ENCODE measurements at places on chromosomes 3 and 15. TPM values are rescaled to one million over a fixed set of nuclear protein-coding genes. Genes with fewer than 3 reads are reported as not detected.

DNA sequence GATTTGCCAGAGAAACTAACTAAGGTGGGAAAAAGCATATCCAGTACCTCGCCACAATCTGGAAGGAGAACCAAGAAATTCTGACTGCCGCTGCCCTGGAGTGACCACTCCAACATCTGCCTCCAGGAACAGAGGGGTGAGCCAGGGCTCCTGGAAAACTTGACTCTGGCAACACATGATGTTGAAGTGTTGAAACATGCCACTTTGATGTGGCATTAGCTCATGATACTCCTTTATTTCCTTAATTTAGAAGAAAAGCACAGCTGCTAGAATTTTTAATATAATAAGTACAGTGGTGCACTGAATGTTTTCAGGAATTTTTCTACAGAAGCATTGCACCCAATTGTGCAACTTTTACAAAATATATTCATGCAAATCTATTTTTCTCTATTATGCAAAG lies 109.9 kb upstream of the BCL6 start:
- no peak overlapping the region for H3K4me3 ChIP-seq
- peaks cover 17% of the 10 kb centered on the region for H3K36me3 ChIP-seq
- no peak for DNase-seq
- no peaks in the 10 kb centered on the region for H3K27me3 ChIP-seq
- peaks cover 9% of the 10 kb centered on the region for H3K4me1 ChIP-seq
- H3K27ac ChIP-seq, result no peak overlapping the region

DNA sequence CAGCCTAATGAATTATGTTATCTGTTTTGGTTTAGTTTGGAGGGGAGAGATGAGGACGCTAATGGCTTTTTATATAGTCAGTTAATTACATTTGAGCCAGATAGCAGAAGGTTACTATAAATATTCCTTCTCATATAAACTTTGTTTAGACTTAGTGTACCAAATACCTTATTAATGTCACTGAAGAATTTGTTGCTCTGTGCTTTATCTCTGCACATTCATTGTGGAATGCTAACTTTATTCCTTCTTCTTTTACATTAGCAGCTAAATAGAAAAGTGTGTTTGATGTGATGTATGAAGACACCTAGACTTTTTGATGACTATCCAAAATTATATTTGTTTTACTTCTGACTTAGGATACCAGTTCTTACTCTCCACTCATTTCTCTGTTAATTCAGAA lies 105.2 kb downstream of the EPHA3 start:
- no peaks in the 10 kb centered on the region for H3K27me3 ChIP-seq
- no peak for DNase-seq
- H3K27ac ChIP-seq, result no peak overlapping the region
- no peaks in the 10 kb centered on the region for H3K4me1 ChIP-seq

GRCh38 chr15:40506964-40507571 lies 36.3 kb downstream of the CHST14 start:
- peaks cover 45% of the 10 kb centered on the region for H3K27me3 ChIP-seq
- DNase-seq, result peak; percentile 91
- peaks cover 16% of the 10 kb centered on the region for H3K4me1 ChIP-seq
- H3K27ac ChIP-seq, result no peak overlapping the region
- no peaks in the 10 kb centered on the region for H3K36me3 ChIP-seq

DNA sequence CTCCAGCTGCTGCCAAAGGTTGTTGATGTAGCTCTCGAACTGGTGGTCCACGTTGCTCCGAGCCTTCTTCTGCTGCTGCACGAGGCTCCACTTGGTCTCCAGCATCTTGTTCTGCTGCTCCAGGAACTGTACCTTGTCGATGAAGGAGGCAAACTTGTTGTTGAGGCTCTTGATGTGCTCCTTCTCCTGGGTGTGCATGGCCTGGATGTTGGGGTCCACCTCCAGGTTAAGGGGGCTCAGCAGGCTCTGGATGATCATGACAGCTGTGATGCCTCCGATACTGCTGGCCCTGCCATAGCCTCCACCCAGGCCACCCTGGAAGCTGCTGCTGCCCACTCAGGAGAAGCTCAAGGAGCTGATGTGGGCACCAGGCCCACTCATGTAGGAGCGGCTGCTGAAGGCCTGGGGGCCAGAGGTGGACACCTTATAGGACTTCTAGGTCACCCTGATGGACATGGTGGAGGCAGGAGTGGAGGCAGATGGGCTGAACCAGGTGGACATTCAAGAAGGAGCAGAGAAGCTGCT lies 14.9 kb upstream of the PSTPIP1 start:
- no peak overlapping the region for H3K27ac ChIP-seq
- no peak overlapping the region for H3K4me3 ChIP-seq
- no peak for DNase-seq
- H3K36me3 ChIP-seq, result 0 out of 2 replicates have a peak, but pooled peaks cover 3% of the 10 kb centered on the region
- H3K27me3 ChIP-seq, result no peaks in the 10 kb centered on the region
- no peaks in the 10 kb centered on the region for H3K4me1 ChIP-seq

DNA sequence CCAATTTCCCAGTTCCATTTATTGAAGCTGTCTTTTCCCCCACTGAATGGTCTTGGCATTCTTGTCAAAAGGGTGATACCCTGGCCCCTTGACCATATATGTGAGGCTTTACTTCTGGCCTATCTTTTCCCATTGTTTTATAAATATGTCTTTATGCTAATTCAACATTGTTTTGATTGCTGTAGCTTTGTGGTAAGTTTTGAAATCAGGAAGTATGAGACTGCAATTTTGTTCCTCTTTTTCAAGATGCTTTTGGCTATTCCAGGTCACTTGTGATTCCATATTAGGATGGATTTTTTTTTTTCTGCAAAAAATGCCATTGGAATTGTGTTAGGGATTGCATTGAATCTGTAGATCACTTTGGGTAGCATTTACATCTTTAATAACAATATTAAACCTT lies 141.2 kb upstream of the MANF start:
- DNase-seq, result no peak
- H3K4me3 ChIP-seq, result no peak overlapping the region
- H3K27ac ChIP-seq, result no peak overlapping the region
- H3K27me3 ChIP-seq, result no peaks in the 10 kb centered on the region

- peaks cover 27% of the 10 kb centered on the region for H3K27me3 ChIP-seq
- no peaks in the 10 kb centered on the region for H3K36me3 ChIP-seq
- no peak overlapping the region for H3K4me3 ChIP-seq
- DNase-seq, result no peak
- no peak overlapping the region for H3K27ac ChIP-seq
Measured at GRCh38 chr15:78679089-78679511, 38.1 kb upstream of the CHRNB4 start.

- peaks cover 21% of the 10 kb centered on the region for H3K4me1 ChIP-seq
- H3K27me3 ChIP-seq, result no peaks in the 10 kb centered on the region
- H3K27ac ChIP-seq, result no peak overlapping the region
- H3K4me3 ChIP-seq, result no peak overlapping the region
- DNase-seq, result no peak
Measured at GRCh38 chr3:139559541-139559940, 20.0 kb upstream of the RBP1 start.

- no peaks in the 10 kb centered on the region for H3K27me3 ChIP-seq
- H3K36me3 ChIP-seq, result peaks cover 3% of the 10 kb centered on the region
- H3K27ac ChIP-seq, result no peak overlapping the region
- no peak for DNase-seq
- H3K4me1 ChIP-seq, result peaks cover 8% of the 10 kb centered on the region
Measured at GRCh38 chr15:62052713-62053112, 7.5 kb downstream of the VPS13C start.

GRCh38 chr3:30751610-30752299 lies 142.7 kb downstream of the GADL1 start:
- no peaks in the 10 kb centered on the region for H3K36me3 ChIP-seq
- no peaks in the 10 kb centered on the region for H3K27me3 ChIP-seq
- peak; percentile 54 for DNase-seq
- no peak overlapping the region for H3K27ac ChIP-seq

DNA sequence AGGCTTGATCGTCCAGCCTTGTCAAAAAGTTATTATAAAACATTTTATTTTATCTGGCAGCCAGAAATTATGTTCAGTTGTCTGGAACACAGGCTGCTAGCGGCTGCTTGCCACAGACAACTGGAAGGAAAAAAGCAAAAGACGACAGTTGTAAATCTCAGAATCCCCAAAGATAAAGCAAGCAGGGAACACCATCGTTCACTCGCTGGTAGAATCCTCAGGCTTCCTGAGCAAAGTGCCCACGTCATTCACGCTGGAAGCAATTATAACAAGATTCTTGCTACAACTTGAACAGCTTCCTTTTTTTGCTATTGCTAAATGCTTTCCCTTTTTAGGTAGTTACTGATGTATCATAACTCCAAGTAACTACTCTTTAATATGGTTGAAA lies 33.6 kb downstream of the ADAMTS17 start:
- no peaks in the 10 kb centered on the region for H3K27me3 ChIP-seq
- peaks cover 5% of the 10 kb centered on the region for H3K4me1 ChIP-seq
- no peak for DNase-seq

DNA sequence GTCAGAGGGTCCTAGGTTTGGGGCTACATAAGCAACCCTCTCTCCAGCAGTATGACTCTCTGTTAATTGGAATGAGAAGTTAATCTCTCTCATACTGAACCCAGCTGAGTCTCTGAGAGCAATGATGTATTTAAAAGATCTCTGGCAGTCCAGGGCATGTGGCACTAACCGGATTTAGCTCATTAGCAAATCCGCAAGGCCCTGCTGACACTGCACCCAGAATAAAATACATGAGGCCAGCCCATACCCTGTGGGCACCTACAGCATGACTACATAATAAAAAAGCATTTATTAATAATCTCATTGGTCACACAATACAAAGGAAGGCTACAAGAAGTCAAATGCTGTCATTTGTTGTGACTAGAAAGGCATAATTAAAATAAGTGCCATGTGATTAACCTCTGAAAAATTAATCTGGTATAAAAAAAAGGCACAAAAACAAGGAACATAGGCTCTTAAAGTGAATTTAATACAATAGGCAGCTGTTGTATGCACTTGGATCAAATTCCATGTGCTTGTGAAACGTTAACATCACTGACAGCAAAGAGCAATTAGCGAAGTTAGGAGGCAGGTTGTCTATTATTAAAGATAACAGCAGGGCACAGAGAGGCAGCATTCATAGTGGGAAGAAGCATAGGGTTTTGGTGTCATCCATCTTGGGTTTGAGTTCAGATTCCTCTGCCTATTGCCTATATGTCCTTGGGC lies 381.2 kb downstream of the WDR72 start:
- H3K36me3 ChIP-seq, result no peaks in the 10 kb centered on the region
- H3K27ac ChIP-seq, result no peak overlapping the region
- no peaks in the 10 kb centered on the region for H3K4me1 ChIP-seq
- H3K27me3 ChIP-seq, result no peaks in the 10 kb centered on the region
- H3K4me3 ChIP-seq, result no peak overlapping the region

GRCh38 chr3:150142936-150143335 lies 172.2 kb upstream of the PFN2 start:
- H3K27me3 ChIP-seq, result no peaks in the 10 kb centered on the region
- no peak for DNase-seq
- H3K4me3 ChIP-seq, result no peak overlapping the region
- peaks cover 15% of the 10 kb centered on the region for H3K4me1 ChIP-seq
- H3K36me3 ChIP-seq, result no peaks in the 10 kb centered on the region

DNA sequence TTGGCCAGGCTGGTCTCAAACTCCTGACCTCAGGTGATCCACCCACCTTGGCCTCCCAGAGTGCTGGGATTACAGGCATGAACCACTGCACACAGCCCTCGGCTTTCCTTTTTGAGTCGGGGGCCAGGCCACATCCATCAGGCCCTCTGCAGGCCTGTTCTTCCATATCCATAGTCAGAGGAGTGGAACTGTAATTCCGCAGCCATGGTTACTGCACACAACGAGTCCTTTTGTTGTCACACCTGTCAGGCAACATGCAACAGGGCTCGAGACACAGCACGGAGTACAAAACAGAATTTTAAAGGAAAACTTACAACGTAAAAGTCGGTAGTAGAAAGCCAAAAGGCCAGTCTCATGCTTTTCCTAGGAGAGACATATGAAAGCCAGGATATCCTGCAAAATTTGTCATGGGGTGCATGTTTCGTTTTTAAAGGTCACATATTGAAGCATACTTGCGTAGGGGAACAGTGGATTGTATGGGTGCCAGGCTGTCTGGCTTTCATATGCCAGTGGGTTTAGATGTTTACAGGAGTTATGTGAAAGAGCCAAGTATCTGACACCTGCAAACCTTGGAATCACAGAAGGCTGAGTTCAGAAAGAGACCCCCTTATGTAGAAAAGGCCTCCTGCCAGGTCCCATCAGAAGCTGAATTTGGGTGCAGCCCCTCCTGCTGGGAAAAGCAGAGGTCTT lies 63.2 kb upstream of the LPP start:
- DNase-seq, result no peak
- no peak overlapping the region for H3K4me3 ChIP-seq
- H3K27me3 ChIP-seq, result no peaks in the 10 kb centered on the region

GRCh38 chr15:53791581-53791980 lies 32.1 kb upstream of the WDR72 start:
- H3K4me3 ChIP-seq, result no peak overlapping the region
- H3K4me1 ChIP-seq, result no peaks in the 10 kb centered on the region
- no peaks in the 10 kb centered on the region for H3K27me3 ChIP-seq

- no peak overlapping the region for H3K4me3 ChIP-seq
- DNase-seq, result peak; percentile 5
- H3K27ac ChIP-seq, result no peak overlapping the region
- no peaks in the 10 kb centered on the region for H3K27me3 ChIP-seq
- no peaks in the 10 kb centered on the region for H3K36me3 ChIP-seq
- H3K4me1 ChIP-seq, result peaks cover 2% of the 10 kb centered on the region
Measured at GRCh38 chr15:100786901-100787566, 92.6 kb upstream of the ALDH1A3 start.

DNA sequence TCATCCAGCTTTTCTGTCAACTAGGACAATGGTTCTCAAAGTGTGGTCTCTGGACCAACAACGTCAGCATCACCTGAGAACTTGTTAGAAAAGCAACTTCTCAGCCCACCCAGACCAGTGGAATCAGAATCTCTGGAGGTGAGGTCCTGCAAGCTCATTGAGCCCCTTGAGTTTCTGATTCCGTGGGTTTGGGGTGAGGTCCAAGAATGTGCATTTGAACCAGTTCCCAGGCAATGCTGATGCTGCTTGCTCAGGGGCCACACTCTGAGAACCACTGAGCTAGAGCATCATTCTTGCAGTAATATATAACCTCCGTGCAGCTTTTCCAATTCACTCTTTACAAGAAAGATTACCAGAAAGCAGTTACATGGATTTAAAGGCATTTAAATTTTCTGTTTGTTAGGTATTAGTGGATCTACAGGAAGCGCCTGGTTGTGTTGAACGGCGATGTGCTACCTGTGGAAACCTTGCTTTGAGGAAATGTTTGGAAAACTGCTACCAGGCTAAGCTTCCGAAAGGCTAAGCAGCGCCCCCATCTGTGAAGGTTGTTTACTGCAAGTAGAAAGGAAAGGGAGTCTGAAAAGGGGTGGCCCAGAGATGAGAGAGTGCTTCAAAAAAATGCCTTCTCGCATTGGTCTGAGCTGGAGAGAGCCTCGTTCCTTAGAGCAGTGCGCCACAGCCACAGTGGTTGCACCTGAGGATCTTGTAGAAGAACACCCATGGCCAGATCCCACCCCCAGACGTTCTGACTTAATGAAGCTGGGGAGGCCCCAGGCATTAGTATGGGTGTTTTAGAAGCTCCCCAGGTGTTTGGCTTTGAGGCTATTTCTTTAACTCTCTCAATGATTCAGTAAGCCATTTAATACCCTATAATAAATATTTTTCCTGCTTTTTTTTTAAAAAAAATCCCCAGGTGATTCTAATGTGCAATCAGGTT lies 50.0 kb downstream of the RLBP1 start:
- H3K4me3 ChIP-seq, result no peak overlapping the region
- peak; percentile 83 for DNase-seq
- no peaks in the 10 kb centered on the region for H3K36me3 ChIP-seq
- H3K27ac ChIP-seq, result peak overlapping the region; percentile 32
- peaks cover 7% of the 10 kb centered on the region for H3K4me1 ChIP-seq

The ALDH1A2 gene
- total RNA-seq, result 1.3 TPM

The PLA2G4E gene
- not detected for total RNA-seq

The KIF15 gene
- total RNA-seq, result 18.4 TPM

The WDR93 gene
- total RNA-seq, result not detected

The SRGAP3 gene
- total RNA-seq, result 12.1 TPM

The CLDN16 gene
- total RNA-seq, result not detected

The CFAP92 gene
- total RNA-seq, result 2.6 TPM

The PSTPIP1 gene
- total RNA-seq, result 1.3 TPM
